ENCODE measurements at places on chromosomes 13 and 19.
A peak's percentile ranks its signal among the peaks of the same experiment; 100 is the strongest.

- DNase-seq, result no peak
These were observed 47.2 kb downstream of the RFX2 start for GRCh38 chr19:6062961-6063575.

- DNase-seq, result no peak
These were observed 579 bp downstream of the RPS9 start for GRCh38 chr19:54201172-54201701.

GRCh38 chr13:106362707-106363106 is 172.8 kb downstream of the EFNB2 start:
- no peak for DNase-seq

GRCh38 chr13:49874430-49874829 is 61.7 kb downstream of the SPRYD7 start:
- no peak for DNase-seq

- DNase-seq, result no peak
These were observed 3.7 kb downstream of the ATP4A start for GRCh38 chr19:35559781-35560180.

GRCh38 chr19:33737681-33738371 is 58.8 kb upstream of the KCTD15 start:
- DNase-seq, result no peak

DNA sequence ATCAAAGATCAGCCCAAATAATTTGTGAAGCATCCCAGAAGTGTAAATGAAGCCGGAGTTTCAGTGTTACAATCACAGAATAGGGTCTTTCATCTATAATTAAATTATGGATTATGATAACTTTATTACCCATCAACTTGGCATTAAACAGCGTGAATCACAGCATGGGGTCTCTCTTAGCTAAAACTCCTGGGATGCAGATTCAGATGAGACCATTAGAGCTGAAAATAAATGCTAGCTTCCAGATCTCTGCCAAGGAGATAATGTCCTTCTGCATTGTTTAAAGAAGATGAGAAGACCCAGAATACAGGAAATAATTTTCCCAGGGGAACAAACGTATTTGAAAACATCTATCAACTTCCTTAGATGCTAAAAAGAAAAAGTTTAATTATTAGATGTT is 546.0 kb upstream of the PCDH9 start:
- DNase-seq, result no peak

GRCh38 chr19:18756896-18757295 is 34.2 kb downstream of the COMP start:
- DNase-seq, result no peak

- no peak for DNase-seq
These were observed 992.6 kb downstream of the PCDH9 start for GRCh38 chr13:66237411-66238062.

DNA sequence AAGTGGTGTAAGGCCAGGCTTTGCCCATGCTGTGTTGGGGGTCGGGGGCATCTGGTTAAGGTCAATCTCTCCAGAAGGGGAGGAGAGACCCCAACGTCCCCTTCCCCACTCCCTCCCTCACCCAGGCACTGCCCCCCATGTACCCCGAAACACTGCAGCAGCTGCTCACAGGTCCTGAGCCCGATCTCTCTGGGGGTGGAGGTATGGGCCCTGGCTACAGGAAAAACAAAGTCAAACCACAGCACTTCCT is 10.2 kb downstream of the CAPN12 start:
- DNase-seq, result no peak

DNA sequence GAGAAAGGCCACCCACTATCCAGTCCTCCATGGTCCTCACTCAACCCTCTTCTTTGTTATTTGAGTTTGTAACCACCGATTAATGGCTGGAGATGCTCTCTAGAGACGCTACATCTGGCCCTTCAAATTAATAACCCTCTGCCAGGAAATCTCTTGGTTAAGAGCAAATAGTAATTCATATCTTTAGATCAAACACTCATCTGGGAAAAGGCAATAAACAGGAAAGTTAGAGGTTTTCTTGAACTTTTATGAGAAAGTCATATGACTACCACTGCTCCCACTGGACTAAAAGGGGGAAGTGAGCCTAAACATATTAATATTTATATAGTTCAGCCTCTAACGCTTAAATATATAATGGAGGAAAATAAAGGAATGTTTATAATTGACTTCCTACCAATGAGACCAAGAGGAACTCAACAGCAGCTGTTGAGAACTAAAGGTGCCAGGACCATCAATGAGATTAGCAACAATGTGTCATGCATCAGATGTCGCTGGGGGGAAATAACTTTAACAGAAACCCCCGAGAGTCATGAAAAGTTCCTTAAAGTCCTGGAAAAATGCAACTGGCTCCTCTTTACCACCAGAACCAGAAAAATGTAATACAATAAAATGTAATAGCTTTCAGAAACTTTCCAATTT is 2.7 kb downstream of the TBC1D4 start:
- no peak for DNase-seq

GRCh38 chr13:36536546-36536945 is 104.3 kb downstream of the CCNA1 start:
- no peak for DNase-seq

GRCh38 chr19:7833225-7834099 is 3.4 kb downstream of the EVI5L start:
- no peak for DNase-seq

GRCh38 chr19:11031421-11032070 is 57.7 kb upstream of the LDLR start:
- DNase-seq, result no peak

DNA sequence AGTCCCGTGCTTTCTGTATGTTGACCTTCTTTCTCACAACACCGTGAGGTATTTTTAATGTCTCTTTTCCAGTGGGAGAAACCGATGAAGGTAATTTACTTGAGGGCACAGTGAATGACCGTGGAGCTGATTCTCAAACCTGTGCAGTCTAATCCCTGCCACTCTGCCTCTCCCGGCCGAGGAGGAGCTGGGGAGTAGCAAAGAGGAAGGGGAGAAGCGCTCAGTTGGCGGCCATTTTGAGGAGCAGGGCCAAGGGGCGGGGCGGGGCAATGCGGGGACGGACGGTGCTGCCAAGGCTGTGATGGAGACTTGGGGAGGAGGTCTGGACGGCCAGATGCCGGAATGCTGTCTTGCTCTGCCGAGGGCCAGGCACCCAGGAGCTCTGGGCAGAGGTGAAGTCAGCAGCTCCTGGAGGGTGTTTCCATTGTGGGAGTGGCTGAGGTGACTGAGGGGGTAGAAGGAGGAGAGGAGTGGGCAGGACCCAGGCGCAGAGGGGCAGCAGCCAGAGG is 12.4 kb upstream of the RANBP3 start:
- DNase-seq, result no peak

DNA sequence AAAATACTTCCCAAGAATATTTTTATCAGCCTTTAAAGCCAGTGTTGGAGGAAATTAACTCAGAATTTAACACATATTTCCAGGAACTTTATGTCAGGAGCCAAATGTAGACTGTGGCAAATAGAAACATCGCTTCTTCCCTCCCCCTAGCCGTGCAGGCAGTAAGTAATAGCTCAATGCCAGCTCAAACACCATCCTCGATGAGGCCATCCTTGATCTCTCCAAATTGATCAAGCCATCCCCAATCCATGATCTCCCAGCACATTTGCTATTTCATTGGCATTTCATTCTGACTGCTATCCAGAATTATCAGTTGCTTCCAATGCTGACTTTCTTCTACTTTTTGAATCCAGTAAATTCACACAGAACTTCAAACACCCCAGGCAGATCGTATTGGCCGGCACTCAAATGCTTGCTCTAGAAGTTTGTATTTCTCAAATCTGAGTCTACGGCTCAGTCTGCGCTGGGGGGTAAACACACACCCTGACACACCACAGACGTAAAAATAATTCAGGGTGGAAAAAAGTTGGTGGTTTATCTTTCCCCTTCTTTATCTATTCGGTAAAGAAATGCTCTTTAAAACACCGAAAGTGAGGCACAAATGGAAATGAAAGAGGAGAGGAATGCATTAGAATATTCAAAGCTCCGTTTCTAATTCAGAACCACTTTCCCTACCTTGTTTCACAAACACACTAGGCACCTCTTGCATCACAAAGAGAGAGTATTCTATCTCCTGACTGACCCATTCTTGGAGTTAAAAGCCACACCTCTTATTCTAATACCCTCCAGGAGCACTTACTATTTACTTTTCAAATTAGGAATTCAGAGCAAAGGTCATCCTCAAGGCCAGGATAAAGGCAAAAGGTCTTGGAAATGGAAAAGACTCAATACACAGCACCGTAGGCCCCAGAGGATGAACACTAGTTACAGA is 991 bp downstream of the OBI1 start:
- no peak for DNase-seq

DNA sequence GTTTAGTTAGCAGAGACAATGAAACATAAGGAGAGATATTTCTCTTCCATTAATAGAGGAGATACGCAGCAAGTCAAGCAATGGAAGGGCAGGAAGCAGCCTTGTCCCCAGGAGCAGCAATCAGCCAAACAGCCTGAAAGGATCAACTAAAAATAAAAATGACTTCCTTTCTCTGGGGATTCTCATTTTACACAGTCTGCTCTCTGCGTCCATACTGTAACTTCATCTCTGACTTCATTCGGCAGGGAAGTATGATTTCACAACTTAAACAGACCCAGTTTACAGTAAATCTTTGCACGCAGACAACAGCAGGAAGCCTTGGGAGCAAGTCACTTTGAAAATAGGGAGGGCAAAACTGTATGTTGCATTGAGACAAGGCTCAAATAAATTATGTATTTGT is 826.7 kb downstream of the DIAPH3 start:
- DNase-seq, result no peak

- no peak for DNase-seq
These were observed 206.7 kb upstream of the SLITRK1 start for GRCh38 chr13:84088996-84089395.

GRCh38 chr13:39250440-39250839 is 212.2 kb downstream of the NHLRC3 start:
- no peak for DNase-seq

- no peak for DNase-seq
These were observed 1062.5 kb upstream of the PCDH9 start for GRCh38 chr13:68292601-68293000.

- DNase-seq, result peak; percentile 74
These were observed 703 bp upstream of the PLEKHG2 start for GRCh38 chr19:39411832-39412099.

GRCh38 chr13:52161181-52161646 is 1.8 kb upstream of the NEK3 start:
- DNase-seq, result no peak

GRCh38 chr19:48928164-48929025 is 5.1 kb upstream of the DHDH start:
- no peak for DNase-seq

DNA sequence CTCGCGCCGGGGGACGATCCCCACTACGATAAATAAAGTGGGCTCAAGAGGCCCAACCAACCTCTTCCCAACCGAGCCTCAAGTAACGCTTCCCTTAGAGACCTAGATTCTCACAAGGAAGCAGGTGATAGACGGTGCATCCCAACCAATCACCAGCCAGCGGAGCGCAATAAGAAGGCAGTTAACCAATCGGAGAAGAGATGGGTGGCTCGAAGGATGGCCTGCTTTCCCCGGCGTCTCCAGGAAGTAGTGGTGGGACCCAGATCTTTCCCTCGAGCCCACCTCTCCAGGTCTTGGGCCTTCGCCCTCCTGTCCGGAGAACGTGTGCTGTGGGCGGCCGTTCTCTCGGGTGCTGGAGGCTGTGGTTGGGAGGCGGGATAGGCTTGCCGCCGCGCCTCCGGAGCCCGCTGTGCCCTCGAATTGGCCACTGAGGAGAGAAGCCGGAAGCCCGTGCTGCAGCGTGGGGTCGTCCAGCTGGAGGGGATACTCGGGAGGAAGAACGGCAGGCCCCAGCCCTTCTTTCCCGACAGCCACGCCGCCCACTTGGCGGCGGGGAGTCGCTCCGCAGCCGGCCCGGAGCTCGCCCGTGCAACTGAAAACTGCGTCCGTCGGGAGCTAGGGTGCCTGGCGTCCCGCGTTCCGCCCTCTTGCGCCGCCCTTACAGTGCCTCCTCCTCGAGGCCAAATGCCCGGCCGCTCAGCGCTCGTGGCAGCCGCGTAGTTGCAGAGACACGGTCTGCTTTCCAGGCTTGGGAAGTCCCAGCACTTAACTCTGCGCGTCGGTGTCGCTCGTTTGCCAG is at the start of gene RNF6:
TSS of gene RNF6 (minus strand) at position 594 of the 799 bp plus-strand sequence. CDS start 2,665 bp downstream, outside the sequence.
- peak; percentile 71 for DNase-seq

- DNase-seq, result no peak
These were observed 16.8 kb downstream of the SPART start for GRCh38 chr13:36329361-36329760.

DNA sequence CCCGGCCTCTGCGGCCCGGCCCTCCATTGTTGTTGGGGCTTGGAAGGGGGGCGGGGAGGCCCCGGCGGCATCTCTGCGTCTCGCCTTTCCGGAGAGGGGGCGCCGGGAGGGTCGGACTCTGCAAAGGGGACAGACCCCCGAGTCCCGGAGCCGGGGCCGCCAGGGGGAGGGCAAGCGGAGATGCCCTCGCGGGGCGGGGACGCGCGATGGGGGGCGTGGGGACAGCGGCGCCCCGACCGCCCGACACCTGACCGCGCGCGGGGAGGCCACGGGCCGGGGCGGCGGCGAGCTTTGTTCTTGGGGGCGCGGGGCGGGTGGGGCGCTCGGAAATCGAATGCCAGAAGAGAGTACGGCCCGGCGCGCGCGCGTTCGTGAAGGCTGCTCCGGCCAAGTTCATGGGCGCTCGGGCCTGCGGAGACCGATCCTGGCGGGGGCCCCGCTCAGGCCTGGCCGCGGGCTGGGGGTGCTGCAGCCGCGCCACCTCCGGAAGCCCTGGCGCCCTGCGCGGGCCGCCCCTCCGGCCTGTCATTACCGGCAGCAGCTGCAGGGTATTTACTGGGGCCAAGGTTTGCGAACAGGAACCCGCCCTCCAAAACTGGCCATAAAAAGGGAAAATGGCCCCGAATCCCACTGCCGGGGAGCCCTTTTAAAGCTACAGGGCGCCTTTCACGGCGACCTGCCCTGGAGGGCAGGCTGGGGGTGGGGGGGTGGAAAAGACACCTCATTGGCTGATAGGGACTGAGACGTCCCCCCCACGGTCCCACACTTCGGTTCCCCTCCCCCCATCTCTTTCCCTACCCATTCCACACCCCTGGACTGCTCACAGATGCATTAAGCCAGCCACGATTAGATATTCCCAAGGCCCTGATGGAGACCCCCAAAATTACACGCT is 11.1 kb upstream of the NANOS3 start:
- no peak for DNase-seq
